ENCODE measurements at places on chromosomes 4 and X.

GRCh38 chr4:156556336-156556735 is 415.3 kb downstream of the PDGFC start:
- peak overlapping the region; percentile 51 for H3K27ac ChIP-seq
- H3K4me3 ChIP-seq = 0 out of 2 replicates have a peak overlapping the region, but pooled peaks have one; percentile 2
- peaks cover 57% of the 10 kb centered on the region for H3K4me1 ChIP-seq
- peaks cover 2% of the 10 kb centered on the region for H3K27me3 ChIP-seq
- no peak for DNase-seq

GRCh38 chr4:3851881-3852280 is 85.7 kb downstream of the ADRA2C start:
- no peak overlapping the region for H3K4me3 ChIP-seq
- peaks cover 9% of the 10 kb centered on the region for H3K4me1 ChIP-seq
- DNase-seq = no peak
- H3K36me3 ChIP-seq = peaks cover 10% of the 10 kb centered on the region
- H3K27me3 ChIP-seq = peaks cover 46% of the 10 kb centered on the region
- H3K27ac ChIP-seq = no peak overlapping the region

DNA sequence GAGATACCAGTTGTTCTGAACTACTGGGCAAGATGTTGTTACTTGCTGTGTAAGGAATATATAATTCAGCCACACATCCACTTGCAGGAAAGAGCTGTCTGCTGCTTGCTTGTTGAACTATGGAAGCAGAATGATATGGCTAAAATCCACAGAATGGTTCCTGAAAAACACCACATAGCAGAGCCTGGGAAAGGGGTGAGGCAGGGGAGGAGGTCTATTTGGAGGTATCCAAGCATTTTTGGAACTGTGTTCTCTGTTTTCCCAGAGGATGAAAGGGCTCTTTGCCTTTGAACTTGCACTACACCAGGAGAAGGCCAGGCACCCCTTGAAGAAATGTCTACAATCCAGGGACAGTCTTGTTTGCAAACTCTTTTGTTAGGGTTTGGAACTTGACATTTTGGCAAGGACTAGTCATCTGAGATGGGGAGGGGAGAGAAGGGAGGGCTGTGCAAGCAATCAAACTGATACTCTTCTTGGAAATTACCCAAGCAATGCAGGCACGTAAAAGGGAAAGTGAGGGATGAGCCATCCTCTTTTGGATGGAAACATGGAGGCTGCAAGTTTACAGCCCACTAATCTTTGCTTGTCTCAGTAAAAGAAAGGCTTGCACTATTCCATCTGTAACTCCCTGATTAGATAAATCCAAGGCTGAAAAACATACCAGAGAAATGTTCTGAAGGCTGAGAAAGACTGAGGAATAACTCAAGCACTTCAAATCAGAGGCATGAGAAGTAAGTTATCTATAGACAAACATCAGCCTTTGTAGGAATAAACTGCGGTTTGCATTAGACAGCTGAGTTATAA is 141.0 kb downstream of the TSPAN5 start:
- peaks cover 93% of the 10 kb centered on the region for H3K4me1 ChIP-seq
- no peak for DNase-seq
- H3K4me3 ChIP-seq = peak overlapping the region; percentile 79
- no peaks in the 10 kb centered on the region for H3K36me3 ChIP-seq

DNA sequence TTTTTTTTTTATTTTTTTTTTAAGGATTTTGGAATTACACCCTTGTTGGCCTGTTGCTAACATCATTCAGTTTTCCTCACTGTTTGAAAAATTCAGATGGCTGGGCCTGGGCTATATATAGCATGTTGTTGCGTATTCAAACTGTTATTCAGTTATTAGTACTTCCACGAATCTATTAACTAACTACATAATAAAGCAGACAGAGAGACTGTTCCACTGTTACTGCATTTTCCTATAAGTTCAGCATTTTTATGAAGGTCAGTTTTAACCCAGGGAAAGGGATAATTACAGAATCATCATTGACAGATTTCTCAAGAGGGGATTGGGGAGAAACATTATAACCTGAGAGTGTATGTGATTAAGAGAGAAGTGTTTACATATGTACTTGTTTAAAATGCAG is 3.1 kb downstream of the DOCK11 start:
- H3K4me3 ChIP-seq = no peak overlapping the region
- no peak for DNase-seq
- peaks cover 25% of the 10 kb centered on the region for H3K4me1 ChIP-seq
- no peaks in the 10 kb centered on the region for H3K36me3 ChIP-seq

DNA sequence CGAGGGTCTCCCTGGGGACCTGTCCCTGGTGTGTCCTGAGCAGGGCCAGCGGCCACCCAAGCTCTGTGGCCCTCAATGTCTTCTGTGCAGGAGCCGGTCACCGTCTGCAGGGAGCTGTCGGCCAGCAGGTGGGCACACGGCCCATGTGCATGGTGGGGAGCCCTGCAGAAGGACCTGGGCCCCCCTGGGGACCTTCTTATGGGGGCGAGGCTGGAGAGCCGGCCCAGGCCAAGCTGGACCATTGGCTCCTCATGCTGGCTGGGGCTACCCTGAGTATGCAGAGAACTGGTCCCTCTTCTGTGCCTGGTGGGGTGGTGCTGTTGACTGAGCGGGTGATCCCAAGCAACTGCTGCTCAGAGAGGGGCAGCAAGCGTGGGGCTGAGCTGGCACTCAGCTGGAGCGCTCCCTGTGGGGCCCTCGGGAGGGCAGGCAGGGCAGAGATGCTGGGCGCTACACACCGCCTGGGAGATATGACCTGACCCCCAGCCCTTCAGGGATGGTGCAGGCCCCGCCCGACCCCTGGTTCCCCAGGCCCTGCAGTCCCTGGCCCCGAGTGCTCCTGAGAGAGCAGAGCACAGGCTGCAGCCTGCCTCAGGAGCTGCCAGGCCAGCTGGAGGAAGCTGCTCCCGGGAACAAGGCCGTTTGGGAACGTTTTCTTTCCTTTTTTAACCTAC is 14.8 kb downstream of the NAT8L start:
- peaks cover 5% of the 10 kb centered on the region for H3K4me1 ChIP-seq
- H3K27me3 ChIP-seq = peaks cover 5% of the 10 kb centered on the region
- H3K36me3 ChIP-seq = no peaks in the 10 kb centered on the region
- H3K4me3 ChIP-seq = no peak overlapping the region
- DNase-seq = no peak
- H3K27ac ChIP-seq = no peak overlapping the region

DNA sequence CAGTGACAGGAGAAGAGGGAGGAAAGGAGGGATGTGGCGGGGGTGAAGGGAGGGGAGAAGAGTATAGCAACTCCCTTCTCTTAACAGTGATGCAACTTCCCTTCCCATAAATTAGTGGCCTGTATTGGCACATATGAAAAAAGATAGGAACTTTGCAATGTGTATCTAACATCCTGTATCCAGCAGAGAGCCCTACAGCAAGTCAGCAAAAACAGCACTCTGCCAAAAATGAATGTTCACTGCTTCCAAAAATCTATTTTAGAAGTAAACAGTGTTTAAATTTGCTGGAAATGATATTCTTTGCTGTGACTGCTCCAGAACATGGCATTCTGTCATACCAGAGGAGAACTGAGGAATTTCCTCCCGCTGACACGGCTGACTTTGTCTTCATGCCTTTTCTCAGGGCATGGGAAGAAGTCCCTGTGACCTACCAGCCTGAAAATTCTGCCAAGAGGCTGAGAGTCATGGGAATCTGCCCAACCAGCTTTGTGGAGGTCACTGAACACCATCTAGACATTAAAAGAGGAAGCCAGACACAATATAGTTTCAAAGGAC is 343.4 kb upstream of the RASGEF1B start:
- no peak for DNase-seq
- H3K27me3 ChIP-seq = peaks cover 3% of the 10 kb centered on the region
- no peaks in the 10 kb centered on the region for H3K4me1 ChIP-seq
- H3K27ac ChIP-seq = no peak overlapping the region
- H3K36me3 ChIP-seq = peaks cover 5% of the 10 kb centered on the region
- no peak overlapping the region for H3K4me3 ChIP-seq

DNA sequence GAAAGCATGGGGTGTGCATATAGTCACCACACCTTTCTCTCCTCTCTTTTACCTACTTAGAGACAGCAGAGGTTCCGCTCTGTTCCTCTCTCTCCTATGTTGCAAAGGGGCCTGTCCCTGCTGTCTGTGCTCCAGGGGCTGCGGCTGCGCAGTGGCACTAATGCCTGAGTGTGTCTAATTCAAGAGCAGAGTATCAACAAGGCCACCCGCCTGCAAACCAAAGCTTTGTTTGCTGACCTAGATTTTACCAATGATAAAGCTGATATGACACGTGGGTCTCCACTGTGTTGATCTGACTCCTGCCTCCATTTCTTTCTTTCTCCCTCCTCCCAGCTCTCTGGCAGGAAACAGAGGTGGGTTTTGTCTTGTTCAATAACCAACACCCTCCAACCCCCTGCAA is 74.9 kb downstream of the NSG1 start:
- H3K4me1 ChIP-seq = peaks cover 42% of the 10 kb centered on the region
- no peak overlapping the region for H3K27ac ChIP-seq
- no peak overlapping the region for H3K4me3 ChIP-seq
- H3K36me3 ChIP-seq = peaks cover 38% of the 10 kb centered on the region

DNA sequence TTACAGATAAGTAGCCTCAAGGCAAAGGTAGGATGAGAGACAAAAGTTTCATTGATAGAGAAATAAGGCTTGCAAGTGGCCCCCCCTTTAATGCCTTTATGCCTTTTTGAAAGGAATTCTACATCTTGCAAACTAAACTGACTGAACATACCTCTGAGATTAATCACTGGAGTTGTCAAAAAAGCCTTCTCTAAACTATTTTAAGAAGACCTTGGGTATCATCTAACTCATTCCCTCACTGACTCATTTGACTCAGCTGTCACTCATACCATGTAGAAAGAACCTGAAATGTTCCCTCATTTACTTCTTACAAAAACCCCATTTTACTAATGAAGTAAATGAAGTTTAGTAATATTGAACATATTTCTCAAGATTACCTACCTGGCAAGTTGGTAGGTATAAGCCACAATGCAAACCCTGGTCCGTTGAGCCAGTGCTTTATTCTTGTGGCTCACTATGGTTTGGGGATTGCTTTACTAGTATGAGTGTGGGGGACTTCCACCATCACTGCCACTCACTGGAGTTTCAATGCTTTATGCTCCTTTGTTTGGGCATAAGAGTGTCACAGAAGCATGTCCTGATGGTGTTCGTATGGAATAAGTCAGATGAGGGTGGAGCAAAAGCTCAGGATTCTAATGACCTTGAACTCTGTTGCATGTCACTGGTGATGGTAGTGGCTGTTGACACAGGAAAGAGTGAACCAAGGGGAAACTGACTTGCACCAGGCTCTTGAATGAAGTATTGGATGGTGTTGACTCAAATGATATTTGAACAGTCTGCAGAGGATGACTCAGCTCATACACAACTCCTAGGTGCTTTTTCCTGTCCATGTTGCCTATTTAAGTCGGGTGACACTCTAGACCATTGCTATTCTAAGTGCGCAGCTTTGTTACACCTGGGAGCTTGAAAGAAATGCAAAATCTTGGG is 305.5 kb upstream of the EMCN start:
- peaks cover 15% of the 10 kb centered on the region for H3K4me1 ChIP-seq
- H3K27me3 ChIP-seq = peaks cover under 1% of the 10 kb centered on the region
- H3K27ac ChIP-seq = no peak overlapping the region
- peak; percentile 28 for DNase-seq
- H3K36me3 ChIP-seq = no peaks in the 10 kb centered on the region
- no peak overlapping the region for H3K4me3 ChIP-seq

- no peak overlapping the region for H3K27ac ChIP-seq
- peaks cover 3% of the 10 kb centered on the region for H3K27me3 ChIP-seq
- no peaks in the 10 kb centered on the region for H3K4me1 ChIP-seq
- peaks cover 5% of the 10 kb centered on the region for H3K36me3 ChIP-seq
Measured at GRCh38 chr4:17765514-17766286, 15.7 kb downstream of the FAM184B start.

DNA sequence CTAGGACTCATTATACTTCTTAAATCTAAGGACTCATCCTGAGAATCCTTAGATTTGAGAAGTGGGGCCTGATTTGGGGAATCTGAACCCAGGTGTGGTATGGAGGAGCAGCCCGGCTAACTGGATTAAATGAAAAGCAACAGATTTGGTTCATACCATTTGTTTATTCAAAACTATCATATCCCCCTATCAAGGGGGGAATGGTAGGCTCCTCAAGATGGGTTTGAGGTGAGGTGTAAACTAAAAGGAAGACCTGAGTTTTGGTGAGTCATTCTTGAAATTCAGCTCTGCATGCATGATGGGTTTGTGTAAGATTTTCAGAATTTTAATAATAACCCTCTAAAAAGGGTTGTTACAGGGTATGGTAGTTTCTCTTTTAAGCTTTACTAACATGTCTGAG is 53.4 kb downstream of the CASP6 start:
- no peak overlapping the region for H3K4me3 ChIP-seq
- H3K4me1 ChIP-seq = no peaks in the 10 kb centered on the region
- peaks cover 6% of the 10 kb centered on the region for H3K36me3 ChIP-seq
- no peak overlapping the region for H3K27ac ChIP-seq
- no peak for DNase-seq

GRCh38 chr4:76301068-76301774 is 5.3 kb upstream of the STBD1 start:
- H3K4me3 ChIP-seq = no peak overlapping the region
- H3K27me3 ChIP-seq = peaks cover 2% of the 10 kb centered on the region
- peaks cover 46% of the 10 kb centered on the region for H3K4me1 ChIP-seq

DNA sequence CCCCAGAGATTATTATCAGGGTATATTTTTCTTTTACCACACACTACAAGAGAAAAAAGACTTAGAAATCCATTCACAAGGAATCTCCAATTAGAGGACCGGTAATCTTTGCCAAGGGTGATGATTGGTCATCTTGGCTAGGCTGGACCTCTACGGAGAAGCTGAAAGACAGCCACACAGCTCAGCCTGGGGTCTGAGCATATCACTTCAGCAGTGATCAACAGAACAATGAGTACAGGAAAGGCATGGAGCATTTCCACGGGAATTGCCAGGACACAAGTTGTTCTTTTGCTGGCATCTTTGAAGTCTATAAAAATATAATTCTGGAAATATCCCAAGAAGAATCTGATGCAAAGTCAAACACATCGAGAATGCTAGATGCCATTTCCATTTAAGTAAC is 191.5 kb downstream of the TENM3 start:
- no peaks in the 10 kb centered on the region for H3K27me3 ChIP-seq
- H3K36me3 ChIP-seq = 0 out of 2 replicates have a peak, but pooled peaks cover 5% of the 10 kb centered on the region
- H3K4me3 ChIP-seq = no peak overlapping the region
- H3K27ac ChIP-seq = no peak overlapping the region

DNA sequence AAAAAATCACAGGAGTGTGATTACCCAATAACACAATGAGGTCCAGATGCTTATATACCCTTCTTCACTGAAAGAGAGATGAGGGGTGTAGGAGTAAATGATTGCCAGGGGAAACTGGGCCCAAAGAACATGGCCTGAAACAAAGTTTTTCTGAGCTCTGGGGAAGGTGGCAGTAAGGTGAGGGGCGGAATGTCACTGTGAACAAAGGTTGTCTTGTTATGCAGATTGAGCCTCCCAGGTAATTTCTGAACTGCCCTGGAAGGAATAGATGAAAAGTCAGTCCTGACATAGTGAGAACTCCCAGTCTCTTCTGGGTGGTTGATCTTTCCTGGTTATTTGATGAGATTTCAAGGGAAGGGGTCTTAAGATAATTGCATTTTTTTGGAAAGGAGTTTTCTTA is 2.5 kb upstream of the TMEM47 start:
- H3K4me1 ChIP-seq = peaks cover 10% of the 10 kb centered on the region
- H3K27ac ChIP-seq = no peak overlapping the region
- DNase-seq = no peak
- H3K4me3 ChIP-seq = no peak overlapping the region
- H3K36me3 ChIP-seq = peaks cover 10% of the 10 kb centered on the region

Measured in HFFc6 (cell line).